Body of pancreas (tissue), 4 donors: ENCODE measurements at places on chromosomes 3 and 15. TPM values are rescaled to one million over a fixed set of nuclear protein-coding genes. Genes with fewer than 3 reads are reported as not detected.

DNA sequence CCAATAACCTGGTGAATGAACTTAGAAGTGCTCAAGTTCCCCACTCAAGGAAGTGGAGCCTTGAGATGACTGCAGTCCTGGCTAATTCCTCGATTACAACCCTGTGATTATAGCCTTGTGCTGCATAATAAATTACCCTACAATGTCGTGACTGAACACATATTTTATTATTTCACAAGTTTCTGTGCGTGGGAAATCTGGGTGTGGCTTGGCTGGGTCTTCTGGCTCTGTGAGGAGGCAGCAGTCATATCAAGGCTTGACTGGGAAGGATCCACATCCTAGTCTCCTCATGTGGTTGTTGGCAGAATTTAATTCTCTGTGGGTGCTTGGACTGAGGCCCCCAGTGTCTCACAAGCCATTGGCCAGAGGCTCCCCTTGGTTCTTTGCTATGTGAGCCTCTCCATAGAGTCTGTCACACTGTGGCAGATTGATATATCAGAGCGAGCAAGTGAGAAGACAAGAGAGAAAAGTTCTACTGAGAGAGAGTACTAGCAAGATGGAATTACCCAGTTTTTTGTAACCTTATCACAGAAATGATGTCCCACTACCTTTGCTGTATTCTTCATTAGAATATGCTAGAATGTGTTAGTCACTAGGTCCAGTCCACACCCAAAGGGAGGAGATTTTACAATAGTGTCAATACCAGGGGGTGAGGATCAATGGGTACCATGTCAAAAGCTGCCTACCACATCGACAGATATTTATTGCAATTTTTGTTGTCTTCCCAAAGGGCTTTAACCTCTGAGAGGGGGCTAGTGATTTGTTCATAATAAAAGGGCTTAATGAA is 102.8 kb upstream of the TBC1D5 start:
- no peak for DNase-seq
- H3K27ac ChIP-seq = no peak overlapping the region
- H3K4me3 ChIP-seq = no peak overlapping the region
- no peaks in the 10 kb centered on the region for H3K4me1 ChIP-seq
- no peaks in the 10 kb centered on the region for H3K36me3 ChIP-seq

GRCh38 chr3:120147072-120147871 is 53.0 kb upstream of the GSK3B start:
- H3K4me1 ChIP-seq = peaks cover 19% of the 10 kb centered on the region
- no peak overlapping the region for H3K4me3 ChIP-seq
- H3K36me3 ChIP-seq = no peaks in the 10 kb centered on the region
- H3K27me3 ChIP-seq = no peaks in the 10 kb centered on the region
- DNase-seq = peak; percentile 31

DNA sequence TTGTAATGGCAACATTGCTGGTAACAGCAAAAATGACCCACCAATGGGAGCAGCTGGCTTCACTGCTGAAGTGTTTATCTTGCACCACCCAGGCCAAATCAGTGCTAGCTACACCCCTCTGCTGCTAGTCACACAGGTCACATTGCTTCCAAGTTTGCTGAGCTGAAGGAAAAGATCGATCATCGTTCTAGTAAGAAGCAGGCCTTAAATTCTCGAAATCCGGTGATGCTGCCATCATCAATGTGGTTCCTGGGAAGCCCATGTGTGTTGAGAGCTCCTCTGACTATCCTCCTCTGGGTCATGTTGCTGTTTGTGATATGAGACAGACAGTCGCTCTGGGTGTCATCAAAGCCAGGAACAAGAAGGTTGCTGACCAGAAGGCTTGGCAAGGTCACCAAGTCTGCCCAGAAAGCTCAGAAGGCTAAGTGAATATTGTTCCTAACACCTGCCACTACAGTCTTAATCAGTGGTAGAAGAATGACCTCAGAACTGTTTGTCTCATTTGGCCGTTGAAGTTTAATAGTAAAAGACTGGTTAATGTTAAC is 21.2 kb downstream of the TM4SF4 start:
- H3K36me3 ChIP-seq = no peaks in the 10 kb centered on the region
- H3K4me1 ChIP-seq = no peaks in the 10 kb centered on the region
- H3K4me3 ChIP-seq = no peak overlapping the region
- H3K27ac ChIP-seq = no peak overlapping the region
- H3K27me3 ChIP-seq = no peaks in the 10 kb centered on the region

DNA sequence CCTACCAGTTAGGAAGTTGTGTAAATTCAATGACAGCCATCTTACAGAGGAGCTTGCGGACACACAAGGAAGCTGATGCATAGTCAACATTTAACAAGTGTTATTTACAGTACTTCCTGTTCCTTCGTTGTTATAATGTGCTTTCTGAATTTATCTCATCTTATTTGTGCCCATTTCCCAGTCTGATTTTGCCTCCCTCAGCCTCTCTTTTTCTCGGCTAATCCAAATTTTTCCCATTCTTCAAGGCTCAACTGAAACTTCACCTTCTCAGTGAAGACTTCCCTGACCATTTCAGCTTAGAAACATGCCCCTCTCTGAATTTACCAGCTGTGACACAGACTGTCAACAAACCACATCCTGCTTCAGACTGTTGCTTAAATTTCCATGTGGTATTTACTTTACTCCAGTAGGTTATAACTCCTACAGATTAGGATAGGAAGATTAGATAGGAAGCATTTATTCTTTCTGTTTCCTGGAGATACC is 55.7 kb upstream of the CP start:
- H3K4me1 ChIP-seq = peaks cover 37% of the 10 kb centered on the region
- no peak overlapping the region for H3K4me3 ChIP-seq
- no peaks in the 10 kb centered on the region for H3K36me3 ChIP-seq
- H3K27me3 ChIP-seq = no peaks in the 10 kb centered on the region

DNA sequence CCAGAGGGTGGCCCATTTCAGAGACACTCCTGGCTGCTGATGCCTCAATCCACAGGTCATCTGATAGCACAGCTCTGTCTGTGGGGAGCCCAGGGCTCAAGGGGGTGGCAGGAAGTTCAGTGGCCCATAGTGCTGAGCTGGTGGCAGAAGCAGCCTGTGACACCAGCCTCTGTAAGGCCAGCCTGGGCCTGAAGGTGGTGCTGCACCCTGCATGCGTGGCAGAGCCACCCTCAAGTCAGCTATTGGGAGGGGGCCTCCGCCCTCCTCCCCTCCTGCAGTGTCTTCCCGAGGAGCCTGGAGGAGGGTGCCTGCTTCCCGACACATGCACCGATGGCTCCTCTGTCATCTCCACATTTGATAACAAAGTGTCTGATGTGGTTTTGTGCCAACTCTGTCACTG is 3.0 kb downstream of the PLA1A start:
- H3K27ac ChIP-seq = no peak overlapping the region
- DNase-seq = no peak
- H3K36me3 ChIP-seq = no peaks in the 10 kb centered on the region
- H3K27me3 ChIP-seq = no peaks in the 10 kb centered on the region

DNA sequence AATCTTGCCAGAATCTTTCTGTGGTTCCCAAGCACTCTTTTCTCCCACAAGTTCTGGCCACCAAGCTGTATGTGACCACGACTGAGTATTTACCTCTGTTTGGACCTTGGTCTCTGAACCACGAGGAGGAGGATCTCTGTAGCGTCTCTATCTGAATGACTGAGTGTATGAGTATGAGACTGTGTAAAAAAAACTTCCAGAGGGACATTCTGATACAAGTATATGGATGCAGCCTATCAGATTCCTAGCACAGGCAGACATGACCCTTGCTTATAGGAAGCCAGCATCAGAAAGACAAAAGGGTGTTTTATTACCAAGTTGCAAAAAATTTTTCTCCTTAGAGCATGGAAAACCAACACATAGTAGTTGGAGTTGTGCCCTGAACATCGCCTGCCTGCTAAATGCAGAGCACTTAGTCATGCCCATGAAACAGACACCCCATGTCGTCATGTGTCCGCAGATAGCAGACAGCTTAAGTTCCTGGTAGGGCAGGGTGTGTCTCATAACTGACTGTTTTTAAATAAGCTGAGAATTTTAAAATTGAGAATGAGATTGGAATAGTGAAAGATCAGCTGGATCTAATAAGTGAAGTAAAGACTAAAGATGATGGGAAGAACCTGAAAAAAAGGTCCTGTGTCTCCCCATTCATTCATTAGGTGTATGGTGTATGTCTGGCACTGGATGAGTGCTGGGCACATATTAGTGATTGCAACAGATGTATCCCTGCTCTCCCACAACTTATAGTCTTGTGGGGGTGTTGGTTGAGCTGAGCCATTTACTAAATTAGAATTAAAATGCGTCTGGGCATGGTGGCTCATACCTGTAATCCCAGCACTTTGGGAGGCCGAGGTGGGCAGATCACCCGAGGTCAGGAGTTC is 30.9 kb downstream of the DAG1 start:
- no peaks in the 10 kb centered on the region for H3K36me3 ChIP-seq
- H3K4me1 ChIP-seq = peaks cover 59% of the 10 kb centered on the region
- H3K4me3 ChIP-seq = no peak overlapping the region
- H3K27me3 ChIP-seq = no peaks in the 10 kb centered on the region
- DNase-seq = peak; percentile 77

DNA sequence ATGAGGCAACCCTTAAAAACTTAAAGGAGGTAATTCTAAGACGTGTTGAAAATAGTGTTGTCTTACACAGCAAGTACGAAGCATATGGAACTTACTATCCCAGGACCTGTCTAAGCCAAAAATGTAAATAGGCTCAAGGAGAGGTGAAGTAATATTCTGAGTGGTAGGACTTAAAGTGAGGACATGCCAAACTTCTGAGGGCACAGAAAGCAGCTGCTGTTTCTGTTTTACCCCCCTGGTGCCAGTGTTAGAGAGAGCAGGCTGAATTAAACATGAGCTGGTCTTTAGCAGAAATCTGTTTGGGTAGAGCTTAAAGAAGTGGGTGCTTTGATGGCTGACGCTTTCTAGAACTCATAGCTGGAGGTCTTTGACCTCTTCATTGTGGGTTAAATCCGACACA is 149.7 kb upstream of the NPHP3 start:
- DNase-seq = no peak
- no peaks in the 10 kb centered on the region for H3K4me1 ChIP-seq
- H3K27me3 ChIP-seq = no peaks in the 10 kb centered on the region
- H3K4me3 ChIP-seq = no peak overlapping the region

GRCh38 chr3:141303481-141304223 is 64.7 kb upstream of the ZBTB38 start:
- no peaks in the 10 kb centered on the region for H3K36me3 ChIP-seq
- peak; percentile 69 for DNase-seq
- H3K4me1 ChIP-seq = peaks cover 9% of the 10 kb centered on the region

DNA sequence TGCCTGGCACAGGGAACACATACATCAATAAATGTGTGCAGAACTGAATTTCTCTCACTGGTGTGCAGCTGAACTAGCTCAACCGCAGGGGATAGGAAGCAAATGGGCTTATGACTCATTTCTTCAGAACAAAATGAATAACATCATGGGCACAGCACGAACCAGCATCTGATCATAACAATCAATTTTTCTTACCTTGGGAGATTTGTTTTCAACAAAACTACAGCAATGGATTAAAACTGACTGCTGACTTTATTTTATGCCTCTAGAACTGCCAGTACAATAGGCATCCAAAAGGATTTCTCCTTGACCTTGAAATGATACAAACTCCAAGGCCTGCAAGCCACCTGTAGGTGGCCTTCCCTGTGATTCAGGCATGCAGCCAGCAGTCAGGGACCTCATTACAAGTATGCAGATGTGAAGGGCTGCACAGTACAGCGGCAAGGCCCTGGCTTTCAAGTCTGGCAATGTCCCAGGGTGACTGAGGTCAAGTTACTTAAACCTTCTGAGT is 26.1 kb downstream of the TAMM41 start:
- peaks cover 2% of the 10 kb centered on the region for H3K36me3 ChIP-seq

GRCh38 chr3:13420831-13421765 is 976 bp upstream of the NUP210 start:
- H3K4me1 ChIP-seq = peaks cover 32% of the 10 kb centered on the region
- H3K27ac ChIP-seq = peak overlapping the region; percentile 72
- no peak overlapping the region for H3K4me3 ChIP-seq
- no peaks in the 10 kb centered on the region for H3K27me3 ChIP-seq

DNA sequence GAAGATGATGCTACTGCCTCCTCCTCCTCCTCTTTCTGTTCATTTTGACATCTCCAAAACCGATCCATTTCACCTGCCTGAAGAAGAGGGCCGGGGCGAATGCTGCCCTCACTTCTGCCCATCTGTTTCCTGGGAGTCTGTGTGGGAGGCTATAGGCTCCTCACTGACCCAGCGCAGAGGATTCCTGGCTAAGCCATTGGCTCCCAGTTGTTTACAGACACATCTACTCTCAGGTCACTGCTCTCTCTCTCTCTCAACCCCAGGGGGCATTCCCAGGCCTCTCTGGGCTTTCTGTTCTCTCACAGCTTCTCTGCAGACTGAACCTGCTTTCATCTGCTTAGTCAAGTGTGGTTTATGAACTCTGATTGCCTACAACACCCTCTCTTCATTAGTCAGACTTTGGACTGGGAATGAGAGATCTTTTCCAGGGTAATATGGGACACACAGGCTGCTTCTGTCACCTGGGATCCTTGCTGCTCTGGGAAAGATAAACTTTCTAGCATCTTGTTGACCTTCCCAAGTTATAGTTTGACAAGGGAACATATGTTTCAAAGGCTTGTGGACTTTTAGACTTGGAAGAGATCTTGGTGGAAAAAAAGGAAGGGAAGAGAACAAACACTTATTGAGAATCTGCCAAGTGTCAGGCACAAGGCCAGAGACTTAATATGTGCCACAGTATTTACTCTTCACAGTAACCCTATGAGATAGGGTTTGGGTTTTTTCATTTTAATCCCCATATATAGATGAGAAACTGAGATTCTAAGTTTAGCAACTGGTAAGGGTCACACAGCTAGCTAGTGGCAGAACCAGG is 30.2 kb upstream of the USP3 start:
- H3K4me3 ChIP-seq = no peak overlapping the region
- no peaks in the 10 kb centered on the region for H3K36me3 ChIP-seq
- DNase-seq = peak; percentile 64

GRCh38 chr15:80512726-80513660 is 108.8 kb downstream of the ARNT2 start:
- H3K4me3 ChIP-seq = no peak overlapping the region
- H3K36me3 ChIP-seq = no peaks in the 10 kb centered on the region
- H3K27me3 ChIP-seq = no peaks in the 10 kb centered on the region
- H3K27ac ChIP-seq = no peak overlapping the region

GRCh38 chr3:197238842-197239241 is 59.6 kb downstream of the DLG1 start:
- no peaks in the 10 kb centered on the region for H3K36me3 ChIP-seq
- no peaks in the 10 kb centered on the region for H3K27me3 ChIP-seq
- DNase-seq = no peak
- H3K27ac ChIP-seq = no peak overlapping the region
- H3K4me1 ChIP-seq = peaks cover 12% of the 10 kb centered on the region

- H3K4me1 ChIP-seq = no peaks in the 10 kb centered on the region
- H3K4me3 ChIP-seq = no peak overlapping the region
- H3K27ac ChIP-seq = no peak overlapping the region
- no peaks in the 10 kb centered on the region for H3K27me3 ChIP-seq
- DNase-seq = peak; percentile 14
Measured at GRCh38 chr3:142180761-142181362, 31.5 kb upstream of the TFDP2 start.

The KBTBD8 gene
- total RNA-seq = 0.78 TPM

The SOX14 gene
- total RNA-seq = not detected

The GPR156 gene
- not detected for total RNA-seq

The SUSD5 gene
- total RNA-seq = 1.8 TPM

The ACVR2B gene
- total RNA-seq = 18.1 TPM

The BNC1 gene
- total RNA-seq = not detected

The KCNAB1 gene
- 5.2 TPM for total RNA-seq

The SCN11A gene
- total RNA-seq = not detected

The C3orf85 gene
- total RNA-seq = not detected

The TADA3 gene
- total RNA-seq = 37.4 TPM

The ACKR2 gene
- 3.4 TPM for total RNA-seq

The KNSTRN gene
- total RNA-seq = 3.3 TPM
